ENCODE measurements at places on chromosomes 1 and 21.
A peak's percentile ranks its signal among the peaks of the same experiment; 100 is the strongest.

GRCh38 chr1:207284209-207284897 is 37.1 kb upstream of the CD55 start:
- DNase-seq, result peak; percentile 86

GRCh38 chr1:228930479-228930957 is 195.2 kb downstream of the RHOU start:
- no peak for DNase-seq

GRCh38 chr1:183227422-183228346 is 41.6 kb downstream of the LAMC2 start:
- DNase-seq, result peak; percentile 54

GRCh38 chr1:151839082-151839412 is 573 bp downstream of the C2CD4D start:
- DNase-seq, result no peak

- DNase-seq, result no peak
Measured at GRCh38 chr1:242886137-242886536, 361.6 kb upstream of the PLD5 start.

- DNase-seq, result peak; percentile 56
Measured at GRCh38 chr1:111222308-111223125, 5.0 kb upstream of the CHI3L2 start.

GRCh38 chr1:10835822-10836421 is 39.5 kb upstream of the CASZ1 start:
- peak; percentile 54 for DNase-seq

GRCh38 chr1:225710804-225711203 is 57.9 kb upstream of the ENAH start:
- no peak for DNase-seq

- no peak for DNase-seq
Measured at GRCh38 chr1:23461050-23461449, 22.9 kb downstream of the ASAP3 start.

- no peak for DNase-seq
Measured at GRCh38 chr1:32791881-32792280, 25.3 kb downstream of the YARS1 start.

DNA sequence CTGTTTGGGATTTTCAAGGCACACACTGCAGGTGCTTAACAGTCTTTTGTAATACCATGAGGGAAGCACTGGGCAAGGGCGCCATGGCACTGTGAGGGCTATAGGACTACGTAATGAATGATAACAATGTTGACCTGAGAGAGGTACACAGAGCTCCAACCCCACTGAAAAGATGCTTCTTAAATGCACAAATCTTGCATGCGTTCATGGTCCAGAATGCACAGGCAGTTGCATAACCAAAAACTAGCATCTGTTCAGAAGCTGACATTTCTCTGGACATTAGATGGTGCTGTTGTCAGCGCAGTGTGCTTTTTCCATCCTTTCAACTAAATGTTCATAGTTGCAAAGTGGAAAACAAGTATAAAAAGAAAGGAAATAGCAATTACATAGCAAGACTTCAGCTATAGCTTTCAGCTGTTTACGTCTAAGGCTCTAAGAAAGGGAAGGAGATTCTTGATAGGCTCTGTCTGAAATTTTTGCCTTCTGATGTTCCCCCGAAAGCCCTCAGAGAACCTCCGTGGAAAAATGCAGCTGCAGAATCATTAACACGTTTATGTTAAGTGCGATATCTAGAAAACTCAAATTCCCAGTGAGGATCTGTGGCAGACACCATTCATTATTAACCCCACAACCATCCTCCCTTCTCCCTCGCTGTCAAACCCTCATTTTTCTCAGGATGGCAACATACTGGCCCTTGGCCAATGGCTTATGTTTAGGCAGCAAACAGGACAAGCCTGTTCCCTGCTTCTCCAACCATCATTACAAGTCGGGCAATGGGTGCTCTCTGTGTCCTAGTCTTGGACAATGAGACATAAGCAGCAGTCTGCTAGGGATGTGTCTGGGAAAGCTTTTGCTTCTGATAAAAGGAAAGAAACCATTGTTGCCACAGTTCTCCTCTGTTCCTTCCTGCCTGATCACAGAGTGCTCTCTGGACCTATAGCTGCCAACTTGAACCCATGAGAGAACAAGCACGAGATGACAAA is 8.2 kb upstream of the TARBP1 start:
- peak; percentile 84 for DNase-seq

- no peak for DNase-seq
Measured at GRCh38 chr21:36250423-36251075, 69.4 kb upstream of the MORC3 start.

DNA sequence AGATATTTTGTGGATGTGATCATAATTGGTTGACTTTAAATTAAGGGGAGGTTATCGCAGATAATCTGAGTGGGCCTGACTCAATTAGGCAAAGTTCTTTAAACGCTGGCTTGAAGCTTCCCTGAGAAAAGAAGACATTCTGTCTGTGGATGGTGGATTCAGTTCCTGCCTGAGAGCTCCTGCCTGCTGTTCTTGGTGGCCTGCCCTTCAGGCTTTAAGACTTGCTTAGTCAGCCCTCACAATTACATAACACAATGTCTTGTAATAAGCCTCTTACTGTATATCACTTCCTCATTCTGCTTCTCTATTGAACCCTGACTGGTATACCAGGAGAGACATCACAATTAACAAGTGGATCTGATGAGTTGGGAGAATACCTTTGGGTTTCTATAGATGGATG is 50.2 kb downstream of the KCNJ6 start:
- DNase-seq, result no peak

DNA sequence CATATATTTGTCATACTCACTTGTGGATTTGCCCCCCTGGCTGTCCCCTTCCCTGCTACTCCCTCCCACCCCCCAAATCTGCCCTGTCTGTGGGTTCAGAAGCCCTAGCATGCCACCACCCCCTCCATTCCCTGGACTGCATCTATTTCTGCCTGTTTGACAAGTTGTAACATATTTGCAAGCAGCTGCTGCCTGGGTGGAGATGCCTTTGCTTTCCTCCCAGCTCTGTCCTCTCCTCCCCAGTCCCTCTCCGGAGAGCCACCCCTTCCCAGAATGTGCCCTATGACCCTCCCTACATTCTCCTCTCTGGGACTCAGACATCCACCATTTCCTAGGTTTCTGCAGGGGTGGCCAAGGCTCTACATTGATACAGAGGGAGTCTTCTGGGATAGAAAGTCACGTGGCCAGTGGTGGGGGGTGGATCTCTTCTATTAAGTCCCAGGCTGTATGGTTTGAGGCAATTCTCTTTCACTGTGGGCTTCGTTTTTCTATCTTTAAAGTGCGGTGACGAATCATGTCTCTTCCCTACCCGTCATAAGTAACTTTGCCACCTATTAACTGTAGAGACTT is 6.0 kb upstream of the MYOG start:
- DNase-seq, result no peak

- DNase-seq, result no peak
Measured at GRCh38 chr1:14780271-14780670, 181.8 kb downstream of the KAZN start.

GRCh38 chr1:21647431-21648351 is 21.5 kb downstream of the RAP1GAP start:
- peak; percentile 53 for DNase-seq

- no peak for DNase-seq
Measured at GRCh38 chr1:179545321-179545720, 30.4 kb downstream of the NPHS2 start.

DNA sequence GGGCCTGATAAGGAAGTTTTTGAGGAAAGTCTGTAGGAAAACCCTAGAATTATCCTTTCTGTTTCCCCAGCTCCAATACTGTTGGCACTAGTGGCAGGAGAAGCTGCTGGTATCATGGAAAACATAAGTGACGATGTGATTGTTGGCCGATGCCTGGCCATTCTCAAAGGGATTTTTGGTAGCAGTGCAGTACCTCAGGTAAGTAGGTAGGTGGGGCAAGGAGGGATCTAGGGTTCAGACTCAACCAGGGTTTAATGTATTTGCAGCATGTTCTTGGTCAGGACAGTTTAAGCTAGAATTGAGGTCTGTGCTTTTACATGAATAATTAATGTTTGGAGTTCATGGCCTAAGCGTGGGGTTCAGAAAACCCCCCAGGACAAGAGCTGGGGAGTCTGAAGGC is 62.1 kb downstream of the KDM1A start:
- no peak for DNase-seq

DNA sequence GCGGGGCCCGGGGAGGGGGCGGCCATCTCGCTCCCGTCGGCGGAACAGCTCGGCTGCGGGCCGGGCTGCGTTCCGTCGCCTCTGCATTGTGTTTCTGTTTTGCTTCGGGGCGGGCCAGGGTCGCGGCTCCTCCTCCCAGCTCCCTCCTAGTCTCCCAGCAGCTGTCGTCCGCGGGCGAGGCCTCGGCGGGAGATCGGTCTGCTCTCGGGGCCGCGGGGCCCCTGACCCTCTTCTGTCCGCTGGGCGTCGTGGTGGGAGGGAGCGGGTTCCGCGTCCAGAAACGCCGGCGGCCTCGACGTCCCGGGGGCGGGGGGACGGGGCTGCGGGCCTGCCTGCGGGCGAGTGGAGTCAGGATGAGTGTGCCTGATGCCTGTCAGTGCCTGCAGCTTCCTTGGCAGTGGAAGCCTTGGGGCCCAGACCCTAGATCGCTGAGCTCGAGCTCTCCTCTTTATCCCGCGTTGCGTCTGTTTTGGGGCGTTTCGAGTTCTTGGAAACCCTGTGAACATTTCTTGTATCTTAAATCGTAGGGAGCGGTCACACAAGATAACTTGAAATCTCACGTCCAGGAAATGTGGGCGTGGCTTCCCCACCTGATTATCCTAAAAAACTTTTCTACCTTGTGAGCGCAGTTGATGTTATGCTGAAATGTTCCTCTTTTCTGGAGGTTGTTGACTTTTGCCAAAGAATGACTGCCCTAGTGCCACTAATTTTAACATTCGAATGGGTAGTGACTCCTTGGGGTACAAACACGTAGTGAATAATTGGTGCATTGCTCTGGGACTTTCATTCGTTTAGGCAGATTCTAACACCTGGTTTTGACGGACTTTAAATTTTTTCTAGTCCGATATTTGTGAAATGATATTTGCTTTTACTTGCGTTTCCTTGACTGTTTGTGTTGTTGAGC is 676 bp downstream of the MORC3 start:
- DNase-seq, result peak; percentile 84

- DNase-seq, result no peak
Measured at GRCh38 chr1:41638086-41639024, 153.9 kb upstream of the EDN2 start.

DNA sequence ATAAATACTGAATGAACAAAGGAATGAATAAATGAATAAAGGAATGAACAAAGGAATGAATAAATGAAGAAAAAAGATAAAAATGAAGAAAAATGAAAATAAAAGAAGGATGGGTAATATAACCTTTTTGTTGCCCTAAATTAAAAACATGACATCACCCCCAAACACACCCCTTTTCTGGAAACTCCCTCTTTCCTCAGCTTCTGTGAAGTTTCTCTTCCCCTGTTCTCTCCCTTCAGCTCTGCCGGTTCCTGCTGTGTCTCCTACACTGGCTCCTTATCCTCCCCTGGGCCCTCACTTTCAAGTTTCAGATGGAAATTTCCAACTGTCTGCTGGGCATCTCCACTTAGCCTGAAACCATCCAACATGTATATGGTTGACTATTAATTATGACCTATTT is 37.9 kb downstream of the RAB3B start:
- no peak for DNase-seq

Data from endothelial cell of umbilical vein (primary cell).